ENCODE measurements at places on chromosomes 1 and 21.

DNA sequence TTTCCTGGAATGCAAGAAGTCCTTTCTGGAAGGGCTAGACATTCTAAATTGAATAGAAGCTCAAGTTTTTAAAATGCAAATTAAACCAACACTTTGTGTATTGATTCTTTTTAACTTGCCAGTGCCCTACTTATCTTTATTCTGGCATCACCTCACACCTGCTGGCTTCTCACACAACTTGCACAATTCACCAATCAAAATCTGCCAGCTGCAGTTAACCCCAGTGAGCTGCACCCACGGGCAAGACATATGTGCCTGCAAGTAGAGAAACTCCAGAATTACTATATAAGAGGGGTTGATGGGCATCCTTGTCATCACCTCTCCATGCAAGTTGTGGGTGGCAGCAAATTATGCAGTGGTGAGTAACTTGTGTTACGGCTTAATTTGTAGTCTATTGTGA, 11.7 kb upstream of the PLPPR4 start:
- DNase-seq = no peak

- DNase-seq = no peak
Observed at GRCh38 chr21:38467374-38467773, 30.9 kb downstream of the ERG start.

DNA sequence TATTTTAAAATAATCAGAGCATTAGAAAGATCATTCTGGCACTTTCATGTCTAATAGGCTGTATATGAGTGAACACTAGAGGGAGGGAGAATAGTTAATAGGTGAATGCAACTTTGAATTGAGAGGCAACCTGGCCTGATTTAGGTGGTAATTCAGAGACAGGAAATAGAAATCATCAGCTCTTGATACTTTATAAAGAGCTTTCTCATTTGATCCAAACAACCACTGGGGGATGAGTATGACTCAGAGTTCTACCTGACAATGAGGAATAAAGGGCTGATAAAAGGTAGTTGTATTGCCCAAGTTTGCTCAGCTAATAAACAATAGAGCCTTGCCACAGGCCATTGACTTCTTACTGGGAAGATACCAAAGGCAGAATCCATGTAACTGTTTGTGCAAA, 5.2 kb upstream of the FAM89A start:
- no peak for DNase-seq

DNA sequence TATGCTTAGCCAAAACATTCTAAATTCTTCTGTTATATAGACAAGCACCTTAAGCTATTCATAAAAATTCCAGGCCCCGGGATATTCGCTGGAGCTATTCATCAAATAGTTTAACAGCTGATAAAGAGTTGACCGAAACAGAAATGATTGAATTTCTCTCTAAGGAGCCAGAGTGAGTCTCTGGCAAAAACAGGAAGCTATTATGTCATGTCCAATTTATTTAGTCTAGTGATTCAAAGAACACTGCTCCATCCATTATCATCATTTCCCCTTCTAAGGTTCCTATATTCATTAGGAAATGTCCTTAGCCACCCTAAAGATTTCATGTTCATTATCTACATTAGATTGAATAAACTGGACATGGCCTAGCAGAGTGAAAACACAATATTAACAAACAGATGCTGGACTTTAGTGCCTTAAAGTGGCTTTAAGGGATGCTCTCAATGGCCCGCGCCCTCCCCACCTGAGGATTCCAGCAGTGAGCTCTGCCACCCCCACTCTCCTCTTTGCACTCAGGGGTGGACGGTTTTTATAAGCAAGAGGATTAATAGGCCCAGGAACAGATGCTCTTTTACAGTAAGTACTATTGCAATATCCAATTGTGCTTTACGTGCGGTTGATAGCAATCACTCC, 122.1 kb upstream of the RGS1 start:
- no peak for DNase-seq

DNA sequence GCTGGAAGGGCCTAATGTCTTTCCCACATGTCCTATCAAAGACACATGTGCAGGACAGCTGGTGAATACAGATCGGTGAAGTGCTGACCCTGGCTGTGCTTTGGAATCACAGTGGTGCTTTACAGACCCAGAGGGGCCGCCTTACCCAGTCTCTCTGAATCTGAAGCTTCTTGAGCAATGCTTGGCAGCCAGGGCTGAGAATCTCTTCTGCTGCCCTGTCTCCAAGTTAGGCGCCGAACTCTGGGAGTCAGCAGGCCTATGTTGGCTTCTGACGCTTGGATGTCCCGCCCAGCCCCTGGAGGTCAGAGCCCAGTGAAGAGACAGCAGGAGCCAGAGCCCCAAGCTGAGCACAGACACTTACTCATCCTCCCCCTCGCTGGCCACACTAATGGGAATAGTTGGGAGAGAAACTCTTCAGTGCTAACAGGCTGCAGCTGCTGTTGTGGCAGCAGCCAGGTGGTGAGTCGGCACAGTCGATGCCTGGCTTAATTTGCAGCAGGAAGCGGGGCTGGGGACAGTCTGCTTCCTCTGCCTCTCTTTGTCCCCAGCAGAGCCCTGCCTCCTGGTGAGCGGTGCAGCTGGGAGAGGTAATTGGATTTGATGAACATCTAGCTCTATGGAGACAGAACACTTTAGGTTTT, 68.1 kb downstream of the URB2 start:
- no peak for DNase-seq

DNA sequence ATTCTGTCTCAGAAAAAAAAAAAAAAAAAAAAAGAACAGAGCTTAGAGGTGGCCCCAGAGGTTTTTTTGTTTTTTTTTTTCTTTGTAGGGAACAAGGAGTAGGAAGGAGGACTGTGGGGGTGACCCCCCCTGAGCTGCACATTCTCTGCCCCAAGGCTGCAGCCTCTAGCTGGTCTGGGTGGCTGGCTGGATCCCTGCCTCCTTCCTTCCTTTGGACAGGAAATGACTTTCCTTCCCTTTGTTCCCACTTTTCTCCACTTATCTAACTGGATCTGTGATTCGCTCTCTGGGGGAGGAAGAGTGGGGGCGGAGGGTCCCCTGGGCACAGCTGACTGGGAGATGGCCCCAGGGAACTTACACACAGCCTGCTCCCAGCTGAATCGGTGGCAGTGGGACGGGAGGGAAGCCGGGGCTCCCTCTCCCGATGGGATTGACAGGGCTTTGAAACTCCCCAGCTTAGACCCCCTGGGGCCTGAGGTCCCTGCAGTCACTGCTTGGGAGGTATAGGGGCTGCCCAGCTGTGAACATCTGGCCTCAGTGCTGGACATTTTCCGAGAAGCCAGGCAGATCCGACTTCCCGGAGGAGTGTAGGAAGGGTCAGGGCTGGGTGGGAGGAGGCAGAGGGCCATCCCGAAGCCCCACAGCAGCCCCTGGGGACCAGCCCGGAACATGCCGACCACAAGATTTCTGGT, 2.1 kb downstream of the FBLIM1 start:
- DNase-seq = no peak

DNA sequence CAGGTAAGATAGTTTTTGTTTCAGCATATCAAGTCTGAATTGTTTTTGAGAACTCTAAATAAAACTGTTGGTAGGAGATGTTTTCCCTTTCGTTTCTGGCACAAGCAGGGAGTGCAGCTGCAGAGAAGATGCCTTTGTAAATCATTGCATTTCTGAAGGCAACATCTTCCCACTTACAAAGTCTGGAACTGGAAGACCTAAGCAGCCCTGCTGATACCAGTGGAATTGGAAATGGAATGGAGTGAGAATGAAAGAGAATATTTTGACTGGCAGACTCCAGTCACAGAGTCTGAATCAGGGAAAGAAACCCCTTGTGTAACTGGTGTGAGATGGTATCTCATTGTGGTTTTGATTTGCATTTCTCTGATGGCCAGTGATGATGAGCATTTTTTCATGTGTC, 815.6 kb downstream of the LTN1 start:
- no peak for DNase-seq

DNA sequence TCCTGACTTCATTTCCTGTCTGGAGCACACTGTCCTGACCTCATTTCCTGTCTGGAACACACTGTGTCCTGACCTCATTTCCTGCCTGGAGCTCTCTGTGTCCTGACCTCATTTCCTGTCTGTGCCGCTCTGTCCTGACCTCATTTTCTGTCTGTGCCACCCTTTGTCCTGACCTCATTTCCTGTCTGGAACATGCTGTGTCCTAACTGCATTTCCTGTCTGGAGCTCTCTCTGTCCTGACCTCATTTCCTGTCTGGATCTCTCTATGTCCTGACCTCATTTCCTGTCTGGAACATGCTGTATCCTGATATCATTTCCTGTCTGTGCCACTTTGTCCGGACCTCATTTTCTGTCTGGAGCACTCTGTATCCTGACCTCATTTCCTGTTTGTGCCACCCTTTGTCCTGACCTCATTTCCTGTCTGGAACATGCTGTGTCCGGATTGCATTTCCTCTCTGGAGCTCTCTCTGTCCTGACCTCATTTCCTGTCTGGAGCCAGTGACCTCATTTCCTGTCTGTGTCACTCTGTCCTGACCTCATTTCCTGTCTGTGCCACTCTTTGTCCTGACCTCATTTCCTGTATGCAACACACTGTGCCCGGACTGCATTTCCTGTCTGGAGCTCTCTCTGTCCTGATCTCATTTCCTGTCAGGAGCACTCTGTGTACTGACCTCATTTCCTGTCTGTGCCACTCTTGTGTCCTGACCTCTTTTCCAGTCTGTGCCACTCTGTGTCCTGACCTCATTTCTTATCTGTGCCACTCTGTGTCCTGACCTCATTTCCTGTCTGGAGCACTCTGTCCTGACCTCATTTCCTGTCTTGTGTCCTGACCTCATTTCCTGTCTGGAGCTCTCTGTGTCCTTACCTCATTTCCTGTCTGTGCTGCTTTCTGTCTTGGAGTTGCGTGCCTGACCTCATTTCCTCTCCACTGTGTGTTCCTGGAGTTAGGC, 27.6 kb downstream of the SKI start:
- DNase-seq = peak; percentile 71

DNA sequence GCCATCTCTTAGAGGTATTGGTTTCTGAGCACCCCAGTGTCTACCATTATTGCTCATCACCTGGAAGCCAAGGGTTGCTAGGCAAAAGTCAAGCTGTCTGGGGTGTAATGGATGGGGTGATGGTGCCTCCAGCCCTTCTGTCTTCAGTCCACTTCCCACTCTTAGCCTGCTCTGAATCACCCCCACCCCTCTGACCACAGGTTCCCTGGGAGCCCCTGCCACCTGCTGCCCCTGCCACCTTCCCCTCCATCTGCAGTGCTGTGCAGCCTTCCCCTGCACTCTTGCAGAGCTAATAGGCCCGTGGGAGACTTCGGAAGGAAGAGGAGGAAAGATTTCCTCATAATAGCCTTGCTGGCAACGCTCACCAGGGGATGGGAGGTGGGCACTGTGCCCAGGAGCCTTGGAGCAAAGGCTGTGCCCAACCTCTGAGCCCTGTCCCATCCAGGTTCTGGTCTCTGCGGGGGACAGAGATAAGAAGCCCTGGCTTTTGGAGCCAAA, 35.5 kb downstream of the CAPN2 start:
- no peak for DNase-seq

GRCh38 chr1:156664046-156664766, 13.0 kb downstream of the NES start:
- DNase-seq = no peak

GRCh38 chr1:201013991-201014815, 9.3 kb downstream of the KIF21B start:
- DNase-seq = no peak

DNA sequence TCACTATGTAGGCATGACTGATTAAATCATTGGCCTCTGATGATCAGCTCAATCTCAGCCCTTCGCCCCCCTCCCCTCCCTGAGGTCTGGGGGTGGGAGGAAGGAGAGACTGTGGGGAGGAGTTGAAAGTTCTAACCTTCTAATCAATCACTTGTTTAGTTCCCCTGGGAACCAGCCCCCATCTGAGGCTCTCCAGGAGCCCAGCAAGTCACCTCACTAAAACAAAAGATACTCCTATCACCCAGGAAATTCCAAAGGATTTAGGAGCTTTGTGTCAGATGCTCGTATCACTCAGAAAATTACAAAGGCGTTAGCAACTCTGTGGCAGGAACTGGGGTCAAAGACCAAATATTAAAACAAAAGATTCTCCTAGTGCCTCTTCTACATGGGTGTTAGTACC, 21.6 kb downstream of the SYF2 start:
- DNase-seq = no peak

- DNase-seq = no peak
Observed at GRCh38 chr1:160367934-160368923, 1.4 kb downstream of the NHLH1 start.

DNA sequence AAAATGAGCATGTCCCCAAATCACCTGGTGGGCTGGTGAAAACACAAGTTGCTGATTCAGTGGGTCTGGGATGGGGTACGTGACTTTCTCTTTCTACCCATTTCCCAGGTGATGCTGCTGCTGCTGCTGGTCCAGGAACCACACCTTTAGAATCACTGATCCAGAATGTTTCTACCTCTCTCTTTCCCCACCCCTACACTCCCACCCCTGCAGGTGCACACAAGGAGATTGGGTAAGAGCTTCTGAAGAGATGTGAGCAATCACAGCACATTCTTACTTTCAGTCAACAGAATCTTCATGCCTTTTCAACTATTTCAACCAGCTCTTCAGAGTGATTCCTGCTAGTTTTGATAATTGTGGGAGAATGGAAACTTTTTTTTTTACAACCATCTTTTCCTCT, 130.9 kb downstream of the LMX1A start:
- DNase-seq = no peak

GRCh38 chr1:12204140-12204539, 25.7 kb upstream of the VPS13D start:
- no peak for DNase-seq
